Endothelial cell (in vitro differentiated cells): ENCODE measurements at places on chromosomes 13 and 19. TPM values are rescaled to one million over a fixed set of nuclear protein-coding genes. Genes with fewer than 3 reads are reported as not detected.

DNA sequence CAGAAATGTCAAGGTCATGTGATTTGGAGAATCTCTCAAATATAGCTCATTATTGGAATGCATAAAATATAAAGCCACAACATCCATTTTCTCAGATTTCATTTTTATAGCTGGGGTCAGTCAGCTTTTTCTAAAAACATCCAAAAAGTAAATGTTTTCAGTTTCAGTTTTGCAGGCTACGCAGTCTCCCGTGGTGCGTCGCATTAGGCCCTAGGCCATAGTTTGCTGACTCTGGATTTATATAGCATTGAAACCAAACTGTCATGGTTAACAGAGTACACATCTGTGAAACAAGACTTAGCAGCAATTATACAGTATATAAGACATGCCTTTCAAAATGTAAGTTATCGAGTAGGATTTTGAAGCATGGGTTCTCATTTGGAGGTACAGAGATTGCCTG, 140.0 kb downstream of the IRS2 start:
- peaks cover 18% of the 10 kb centered on the region for H3K27me3 ChIP-seq
- H3K36me3 ChIP-seq, result no peaks in the 10 kb centered on the region
- no peak for DNase-seq
- peaks cover 3% of the 10 kb centered on the region for H3K4me1 ChIP-seq
- H3K4me3 ChIP-seq, result no peak overlapping the region
- no peak overlapping the region for H3K27ac ChIP-seq

- no peak overlapping the region for H3K4me3 ChIP-seq
- DNase-seq, result no peak
- no peaks in the 10 kb centered on the region for H3K36me3 ChIP-seq
Measured at GRCh38 chr19:33195645-33196347, 1.7 kb downstream of the LRP3 start.

- peaks cover 11% of the 10 kb centered on the region for H3K36me3 ChIP-seq
- H3K27ac ChIP-seq, result no peak overlapping the region
- H3K4me1 ChIP-seq, result peaks cover 3% of the 10 kb centered on the region
- DNase-seq, result no peak
- H3K4me3 ChIP-seq, result no peak overlapping the region
Measured at GRCh38 chr13:97913206-97913605, 40.3 kb upstream of the IPO5 start.

GRCh38 chr13:53100394-53101063, 71.9 kb downstream of the OLFM4 start:
- no peaks in the 10 kb centered on the region for H3K27me3 ChIP-seq
- no peaks in the 10 kb centered on the region for H3K36me3 ChIP-seq
- no peak overlapping the region for H3K27ac ChIP-seq
- no peaks in the 10 kb centered on the region for H3K4me1 ChIP-seq
- DNase-seq, result no peak
- no peak overlapping the region for H3K4me3 ChIP-seq

- H3K27me3 ChIP-seq, result peaks cover 20% of the 10 kb centered on the region
- no peak for DNase-seq
- H3K27ac ChIP-seq, result no peak overlapping the region
- peaks cover 9% of the 10 kb centered on the region for H3K36me3 ChIP-seq
- H3K4me1 ChIP-seq, result peaks cover 31% of the 10 kb centered on the region
Measured at GRCh38 chr13:113560645-113561416, 23.7 kb upstream of the TFDP1 start.

GRCh38 chr13:44474122-44474910, 100.7 kb downstream of the SERP2 start:
- no peaks in the 10 kb centered on the region for H3K27me3 ChIP-seq
- no peak for DNase-seq
- H3K4me1 ChIP-seq, result peaks cover 15% of the 10 kb centered on the region
- H3K4me3 ChIP-seq, result no peak overlapping the region

DNA sequence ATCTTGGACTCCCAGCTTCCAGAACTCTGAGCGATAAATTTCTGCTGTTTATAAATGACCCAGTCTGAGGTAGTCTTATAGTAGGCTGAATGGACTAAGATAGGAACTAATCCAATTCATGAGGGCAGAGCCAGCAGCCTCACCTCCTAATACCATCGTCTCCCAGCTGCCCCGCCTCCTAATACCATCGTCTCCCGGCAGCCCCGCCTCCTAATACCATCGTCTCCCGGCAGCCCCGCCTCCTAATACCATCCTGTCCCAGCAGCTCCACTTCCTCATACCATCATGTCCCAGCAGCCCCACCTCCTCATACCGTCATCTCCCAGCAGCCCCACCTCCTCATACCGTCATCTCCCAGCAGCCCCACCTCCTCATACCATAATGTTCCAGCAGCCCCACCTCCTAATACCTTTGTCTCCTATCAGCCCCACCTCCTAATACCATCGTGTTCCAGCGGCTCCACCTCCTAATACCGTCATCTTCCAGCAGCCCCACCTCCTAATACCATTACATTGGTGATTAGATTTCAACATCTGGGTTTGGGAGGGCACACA, 2.4 kb upstream of the ARGLU1 start:
- peak; percentile 69 for DNase-seq
- H3K27me3 ChIP-seq, result peaks cover 20% of the 10 kb centered on the region
- peaks cover 16% of the 10 kb centered on the region for H3K36me3 ChIP-seq
- H3K4me1 ChIP-seq, result peaks cover 29% of the 10 kb centered on the region
- peak overlapping the region; percentile 44 for H3K27ac ChIP-seq

- H3K36me3 ChIP-seq, result no peaks in the 10 kb centered on the region
- H3K27me3 ChIP-seq, result peaks cover 24% of the 10 kb centered on the region
- no peak overlapping the region for H3K27ac ChIP-seq
- peaks cover 21% of the 10 kb centered on the region for H3K4me1 ChIP-seq
Measured at GRCh38 chr19:48487948-48488347, 18.8 kb downstream of the CYTH2 start.

- peaks cover 4% of the 10 kb centered on the region for H3K4me1 ChIP-seq
- no peak overlapping the region for H3K4me3 ChIP-seq
- DNase-seq, result no peak
- H3K27me3 ChIP-seq, result peaks cover 3% of the 10 kb centered on the region
- no peaks in the 10 kb centered on the region for H3K36me3 ChIP-seq
Measured at GRCh38 chr13:46893221-46893740, 3.6 kb downstream of the HTR2A start.

DNA sequence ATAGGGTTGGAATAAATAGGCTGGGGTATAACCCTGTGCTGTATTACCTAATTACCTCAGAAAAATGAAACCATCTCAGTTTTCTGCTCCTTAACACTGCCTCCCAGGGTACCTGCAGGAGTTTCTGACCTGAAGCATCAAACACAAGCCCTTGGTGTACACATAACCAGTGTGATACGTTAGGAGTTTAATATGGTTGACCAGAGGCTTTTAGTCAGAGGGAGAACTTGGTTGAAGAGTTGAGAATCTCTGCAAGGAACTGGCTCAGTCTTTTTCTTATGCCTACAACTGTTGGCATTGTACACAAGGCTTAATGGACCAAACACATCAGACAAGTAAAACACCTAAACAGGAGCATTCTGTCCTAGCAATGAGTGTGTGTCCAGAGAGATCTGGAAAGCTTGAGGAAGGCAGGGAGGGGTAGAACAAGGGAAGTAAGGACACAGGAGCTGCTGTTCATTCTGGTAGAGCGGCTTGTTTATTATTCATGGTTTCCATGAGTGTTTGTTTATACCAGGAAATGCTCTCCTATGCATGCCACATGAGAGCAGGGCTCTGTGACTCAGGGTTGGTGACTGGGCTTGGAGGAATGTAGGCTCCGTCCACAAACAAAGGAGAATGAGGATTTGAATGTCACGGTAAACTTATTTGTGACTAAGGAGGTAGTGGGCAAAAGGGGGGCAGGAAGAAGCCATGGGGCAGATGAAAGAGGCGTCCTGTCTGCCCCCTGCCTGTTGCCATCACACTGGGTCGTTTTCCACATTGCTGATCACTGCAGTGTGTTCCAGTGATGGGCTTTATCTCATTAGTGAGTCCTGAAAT, 11.9 kb upstream of the SPATA13 start:
- H3K4me1 ChIP-seq, result peaks cover 37% of the 10 kb centered on the region
- peak overlapping the region; percentile 91 for H3K27ac ChIP-seq
- DNase-seq, result peak; percentile 37

- peaks cover 15% of the 10 kb centered on the region for H3K4me1 ChIP-seq
- no peaks in the 10 kb centered on the region for H3K36me3 ChIP-seq
- no peak overlapping the region for H3K4me3 ChIP-seq
- no peak for DNase-seq
- H3K27ac ChIP-seq, result no peak overlapping the region
Measured at GRCh38 chr13:108962654-108963053, 333.2 kb downstream of the MYO16 start.

DNA sequence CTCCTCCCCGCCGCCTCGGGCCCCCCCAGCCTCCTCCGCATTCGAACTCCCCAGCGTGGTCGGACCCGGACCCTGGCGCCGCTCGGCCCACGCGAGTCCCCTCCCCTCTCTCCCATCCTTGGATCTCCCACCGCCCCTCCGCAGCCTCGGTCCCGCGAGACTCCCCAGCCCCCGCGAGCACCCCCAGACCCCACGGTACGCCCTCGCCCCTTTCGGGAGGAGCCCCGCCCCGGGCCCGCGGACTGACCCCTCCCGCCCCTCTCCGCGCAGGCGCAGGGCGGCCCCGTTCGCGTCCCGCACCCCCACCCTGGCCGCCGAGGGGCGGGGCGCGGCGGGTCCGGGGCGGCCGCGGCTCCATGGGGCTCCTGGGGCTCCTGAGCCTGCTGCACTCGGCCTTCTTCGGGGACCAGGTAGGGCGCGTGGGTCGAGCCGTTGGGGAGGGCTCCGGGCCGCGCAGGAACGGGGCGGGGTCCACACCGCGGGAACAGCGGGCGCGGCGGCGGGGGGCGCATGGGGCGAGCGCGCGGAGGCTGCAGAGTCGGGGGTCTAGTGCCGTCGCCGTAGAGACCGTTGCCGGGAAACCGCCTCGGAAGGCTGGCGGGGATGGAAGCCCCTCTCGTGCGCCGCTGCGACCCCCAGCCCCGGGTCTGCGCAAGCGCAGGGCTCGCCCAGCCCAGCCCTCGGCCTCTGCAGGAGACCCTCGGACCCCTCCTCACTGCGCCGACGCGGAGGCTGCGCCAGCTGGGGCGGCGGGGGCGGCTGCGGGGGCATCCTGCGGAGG, 3.8 kb upstream of the APC2 start:
- DNase-seq, result peak; percentile 52
- H3K4me3 ChIP-seq, result no peak overlapping the region
- peaks cover 7% of the 10 kb centered on the region for H3K4me1 ChIP-seq
- peaks cover 26% of the 10 kb centered on the region for H3K27me3 ChIP-seq

The ZNF667 gene
- 3.4 TPM for total RNA-seq

The PDX1 gene
- total RNA-seq, result 0.59 TPM

The TUBA3C gene
- total RNA-seq, result not detected

The ABHD13 gene
- total RNA-seq, result 8.5 TPM

The PLK5 gene
- total RNA-seq, result 1.1 TPM

The KLF1 gene
- total RNA-seq, result 0.54 TPM

The CCNE1 gene
- 2.3 TPM for total RNA-seq
